Stimulated activated CD4-positive, alpha-beta T cell treated with anti-CD3 and anti-CD28 coated beads, TNF-alpha, amount 100 ng/mL, for 24 hours (primary cell): ENCODE measurements at places on chromosomes 7 and 10.

- no peak for DNase-seq
Observed at GRCh38 chr10:75398200-75398691, 3.3 kb downstream of the ZNF503 start.

DNA sequence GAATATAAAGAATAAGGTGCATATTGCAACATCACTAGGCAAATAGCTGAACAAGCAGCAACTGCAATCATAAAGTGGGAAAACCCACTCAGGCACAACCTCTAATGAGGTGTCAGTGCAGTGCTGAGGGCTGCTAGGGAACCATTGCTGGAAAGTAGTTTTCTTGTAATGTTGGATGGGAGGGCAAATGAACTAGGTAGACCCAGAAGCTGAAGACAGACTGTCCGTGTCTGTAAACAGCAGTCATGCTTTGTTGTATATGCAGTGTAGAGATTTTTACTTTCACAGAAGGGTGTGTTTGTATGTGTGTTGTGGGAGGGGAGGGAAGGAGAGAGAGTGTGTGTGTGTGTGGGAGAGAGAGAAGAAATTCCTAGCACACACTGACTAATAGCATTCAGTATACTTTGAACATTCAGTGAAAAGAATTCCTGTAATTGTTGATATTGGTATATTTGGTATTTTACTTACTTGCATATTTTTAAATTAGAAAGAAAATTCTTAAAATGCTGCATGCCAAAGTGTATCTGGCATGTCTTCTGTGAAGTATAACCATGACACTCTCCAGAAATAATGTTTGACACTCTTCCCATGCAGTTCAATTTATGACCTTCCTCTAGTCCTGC lies 28.8 kb downstream of the ITGB8 start:
- DNase-seq: no peak

GRCh38 chr7:39360038-39360437 lies 206.2 kb upstream of the YAE1 start:
- no peak for DNase-seq

DNA sequence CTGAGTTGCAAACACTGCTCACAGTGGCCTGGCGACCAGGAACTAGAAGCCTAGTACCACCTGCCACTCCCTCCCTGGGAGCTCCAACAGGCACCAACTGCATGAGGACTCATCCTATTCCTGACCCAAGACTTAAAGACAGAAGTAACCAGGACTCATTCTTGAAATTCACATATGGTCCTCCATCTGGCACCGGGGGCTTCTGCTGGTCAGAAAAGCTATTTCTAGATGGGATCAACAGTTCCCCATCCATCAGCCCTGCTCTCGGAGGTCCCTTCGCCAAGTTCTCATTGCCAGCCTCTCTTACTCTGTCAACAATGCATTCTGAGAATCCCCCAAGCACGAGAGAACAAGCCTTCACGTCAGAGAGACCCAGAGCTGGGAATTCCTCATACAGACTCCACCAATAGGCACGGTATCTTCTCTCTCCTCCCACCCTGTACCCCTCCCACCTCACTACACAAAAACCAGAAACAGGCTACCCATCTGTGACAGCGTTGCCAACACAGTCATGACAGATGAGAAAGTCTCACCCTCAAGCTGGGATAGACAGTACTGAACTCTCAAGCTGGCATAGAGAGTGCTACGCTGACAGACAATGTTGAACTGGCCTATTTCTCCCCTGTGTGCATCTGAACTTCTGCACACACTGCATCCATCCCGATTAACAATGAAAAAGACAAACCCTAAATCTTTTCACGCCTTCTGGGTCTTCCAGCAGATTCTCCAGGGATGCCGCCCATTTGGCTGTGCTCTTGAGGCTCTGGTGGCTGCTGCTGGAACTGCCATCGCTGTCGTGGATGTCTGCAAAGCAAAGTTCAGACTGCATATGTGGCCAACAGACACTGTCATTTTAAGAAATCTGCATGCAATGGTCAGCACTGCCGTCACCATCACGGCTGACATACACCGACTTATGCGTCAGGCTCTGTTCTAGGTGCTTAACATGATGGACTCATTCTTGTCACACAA lies 15.6 kb downstream of the RGS10 start:
- DNase-seq: no peak

- no peak for DNase-seq
Observed at GRCh38 chr7:151157645-151158329, 9.7 kb downstream of the GBX1 start.

DNA sequence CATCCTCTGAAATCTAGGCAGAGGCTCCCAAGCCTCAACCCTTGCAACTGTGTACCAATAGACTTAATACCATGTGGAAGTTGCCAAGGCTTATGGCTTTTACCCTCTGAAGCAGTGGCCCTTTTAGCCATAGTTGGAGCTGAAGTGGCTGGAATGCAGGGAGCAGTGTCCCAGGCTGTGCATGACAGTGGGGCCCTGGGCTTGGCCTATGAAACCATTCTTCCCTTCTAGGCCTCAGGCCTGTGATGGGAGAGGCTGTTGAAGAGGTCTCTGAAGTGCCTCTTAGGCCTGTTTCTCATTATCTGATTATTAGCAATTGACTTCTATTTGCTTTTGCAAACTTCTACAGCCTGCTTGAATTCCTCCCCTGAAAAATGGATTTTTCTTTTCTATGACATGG lies 612.7 kb upstream of the ZWINT start:
- no peak for DNase-seq
